ENCODE measurements at places on chromosomes 2 and 18.

DNA sequence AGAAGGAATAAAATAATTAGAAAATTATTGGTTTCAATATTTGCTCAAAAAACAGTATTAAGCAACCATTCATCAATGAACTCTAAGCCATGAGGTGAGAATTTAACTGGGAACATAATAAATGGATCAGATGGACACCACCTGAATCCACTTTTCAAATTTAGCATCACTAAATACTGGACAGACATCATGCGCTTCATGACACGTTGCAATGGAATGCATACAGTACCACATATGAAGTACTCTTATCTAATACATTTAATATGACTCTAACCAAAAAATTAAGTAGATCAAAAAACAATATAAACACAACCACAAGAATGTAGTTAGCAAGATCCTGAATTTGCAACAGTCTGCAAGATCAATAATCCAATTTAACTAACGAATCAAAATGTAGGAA is 76.6 kb downstream of the COBLL1 start:
- DNase-seq: no peak

DNA sequence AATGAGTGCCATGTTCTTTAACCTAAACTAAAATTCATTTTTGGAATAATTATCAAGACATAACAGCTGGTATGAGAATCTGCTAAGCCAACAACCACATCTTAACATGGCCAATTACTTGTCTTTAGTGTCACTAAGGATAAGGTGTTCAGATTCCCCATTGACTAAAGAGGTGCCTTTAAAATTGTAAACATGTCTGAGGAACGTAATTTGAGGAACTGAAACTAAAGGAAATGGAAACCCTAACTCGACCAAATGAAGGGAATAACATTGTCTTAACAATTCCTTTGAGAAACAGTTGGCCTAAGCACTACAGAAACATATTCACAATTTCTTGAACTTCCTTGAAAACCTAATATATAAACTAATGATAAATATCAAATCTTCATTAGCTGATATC is 355.4 kb upstream of the GULP1 start:
- no peak for DNase-seq

DNA sequence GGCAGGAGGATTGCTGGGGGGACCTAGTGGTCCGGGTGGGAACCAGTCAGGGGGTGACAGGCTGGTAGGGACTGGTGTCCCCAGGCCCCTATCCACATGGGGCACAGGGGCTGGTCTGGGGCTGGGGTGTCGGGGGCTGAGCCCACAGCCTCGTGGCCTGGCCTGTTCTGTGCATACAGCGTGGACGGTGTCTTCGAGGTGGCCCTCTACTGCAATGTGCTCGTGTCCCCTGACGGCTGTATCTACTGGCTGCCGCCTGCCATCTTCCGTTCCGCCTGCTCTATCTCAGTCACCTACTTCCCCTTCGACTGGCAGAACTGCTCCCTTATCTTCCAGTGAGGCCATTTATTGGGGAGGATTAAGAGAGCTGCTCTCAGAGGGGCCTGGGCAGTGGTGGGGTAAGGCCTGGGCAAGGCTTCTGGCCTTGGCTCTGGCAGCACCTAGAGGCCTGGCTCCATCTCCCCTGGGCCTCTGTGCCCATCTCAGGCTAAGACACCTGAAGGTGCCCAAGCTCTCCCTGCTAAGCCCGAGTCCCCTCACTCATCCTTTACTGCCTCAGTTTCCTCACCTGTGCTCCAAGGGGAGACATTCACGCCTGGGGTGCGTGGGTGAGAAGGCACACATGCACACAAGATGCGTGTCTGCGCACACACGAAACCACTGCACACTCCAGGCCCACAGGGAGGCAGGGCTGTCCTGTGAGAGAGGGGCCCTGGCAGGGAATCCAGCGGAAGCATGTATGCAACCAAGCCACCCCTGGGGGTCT is 1.9 kb downstream of the CHRNG start:
- no peak for DNase-seq

- no peak for DNase-seq
These were observed 51.1 kb downstream of the MYO5B start for GRCh38 chr18:50143886-50144285.

DNA sequence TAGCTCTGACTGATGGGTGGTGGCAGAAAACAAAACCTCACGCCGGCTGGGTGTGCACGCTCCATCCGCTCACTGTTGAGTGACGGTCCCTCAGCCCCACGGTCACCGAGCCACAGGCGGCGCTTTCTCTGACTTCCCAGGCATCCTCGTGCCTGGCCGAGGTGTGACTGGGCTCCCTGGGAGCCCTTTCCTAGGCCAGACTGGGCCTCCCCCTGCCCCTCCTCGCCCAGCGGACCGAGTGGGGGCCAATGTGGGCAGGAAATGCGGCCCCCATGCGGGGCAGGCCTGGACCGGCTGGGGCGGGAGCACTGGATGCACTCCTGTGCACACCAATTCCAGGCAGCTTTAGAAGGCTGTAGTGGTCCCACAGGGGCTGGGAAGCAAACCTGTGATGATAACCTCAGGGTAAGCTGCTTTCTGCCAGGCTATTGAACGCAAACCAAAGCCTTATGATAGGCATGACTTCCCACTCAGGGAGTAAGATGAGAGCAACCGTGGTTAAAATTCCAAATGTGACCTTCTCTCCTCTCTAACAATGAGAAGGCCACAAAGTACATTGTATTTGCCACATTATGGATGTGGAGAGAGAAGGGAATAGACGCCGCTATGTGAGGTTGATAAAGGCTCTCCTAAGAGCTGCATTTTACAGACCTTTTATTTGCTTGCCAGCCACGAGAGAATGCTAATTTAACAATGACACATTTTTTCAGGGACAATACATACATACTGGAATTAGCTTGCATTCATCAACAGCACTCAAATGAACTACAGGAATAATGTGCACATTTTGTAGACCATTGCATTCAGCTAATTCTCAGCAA is 83.9 kb upstream of the PGAP1 start:
- no peak for DNase-seq

DNA sequence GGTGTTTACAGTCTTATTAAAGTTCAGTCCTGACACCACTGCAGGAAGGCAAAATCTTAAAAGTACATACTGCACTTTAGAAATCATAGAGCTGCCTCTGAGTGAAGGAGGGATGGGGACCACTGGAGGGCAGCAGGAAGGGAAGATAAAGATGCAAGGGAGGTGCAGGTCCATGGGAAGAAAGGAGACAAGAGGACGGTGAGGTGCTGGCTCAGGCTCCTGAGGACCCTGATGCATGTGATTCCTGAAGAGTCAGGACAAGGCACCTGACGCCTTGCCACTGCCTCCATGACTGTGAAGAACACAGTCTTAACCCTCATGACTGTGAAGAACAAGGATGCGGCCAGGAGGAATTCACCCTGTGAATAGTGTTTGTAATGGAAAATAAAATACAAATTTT is 116.2 kb upstream of the NPAS2 start:
- no peak for DNase-seq

DNA sequence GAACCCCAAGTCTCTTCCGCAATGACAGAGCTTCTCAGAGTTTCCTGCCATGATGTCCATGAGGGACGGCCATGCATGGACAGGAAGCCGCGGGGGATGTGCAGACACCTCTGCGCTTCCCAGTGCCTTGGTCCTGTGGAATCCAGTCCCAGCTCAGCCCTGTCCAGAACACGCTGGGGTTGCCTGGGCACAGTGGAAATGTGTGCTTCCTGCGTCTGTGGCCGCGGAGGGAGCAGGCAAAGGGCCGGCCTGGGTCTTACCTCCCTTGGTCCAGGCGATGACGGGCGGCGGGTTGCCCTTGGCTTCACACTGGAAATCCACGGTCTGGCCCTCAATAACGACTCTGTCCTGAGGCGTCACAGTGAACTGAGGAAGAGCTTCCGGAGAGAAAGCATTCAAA is 79.6 kb downstream of the PXDN start:
- no peak for DNase-seq

DNA sequence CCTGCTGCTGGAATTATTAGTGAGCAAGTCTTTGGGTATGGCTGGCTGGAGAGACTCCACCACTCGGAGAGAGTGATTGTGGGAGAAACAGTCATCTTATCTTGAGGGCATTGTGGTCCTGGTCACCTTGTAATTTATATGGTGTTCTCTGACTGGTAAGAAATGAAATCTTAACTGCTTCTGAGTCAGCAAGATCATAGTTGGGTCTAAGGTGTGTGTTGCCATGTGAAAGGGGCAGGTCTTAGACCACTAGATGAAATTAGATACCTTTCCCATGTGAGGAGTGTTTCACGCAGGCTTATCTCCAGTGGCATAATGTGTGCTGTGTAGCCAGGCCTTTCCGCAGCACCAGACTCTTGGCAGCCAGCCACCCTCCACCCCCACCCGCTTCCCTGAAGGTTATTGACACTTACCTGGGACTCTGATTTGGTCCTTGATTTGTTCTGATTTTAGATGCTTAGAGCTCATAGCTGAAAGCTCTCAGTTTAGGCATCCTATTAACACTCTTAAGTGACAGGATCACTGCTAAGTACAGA is 7.7 kb downstream of the MAPRE3 start:
- DNase-seq: no peak

DNA sequence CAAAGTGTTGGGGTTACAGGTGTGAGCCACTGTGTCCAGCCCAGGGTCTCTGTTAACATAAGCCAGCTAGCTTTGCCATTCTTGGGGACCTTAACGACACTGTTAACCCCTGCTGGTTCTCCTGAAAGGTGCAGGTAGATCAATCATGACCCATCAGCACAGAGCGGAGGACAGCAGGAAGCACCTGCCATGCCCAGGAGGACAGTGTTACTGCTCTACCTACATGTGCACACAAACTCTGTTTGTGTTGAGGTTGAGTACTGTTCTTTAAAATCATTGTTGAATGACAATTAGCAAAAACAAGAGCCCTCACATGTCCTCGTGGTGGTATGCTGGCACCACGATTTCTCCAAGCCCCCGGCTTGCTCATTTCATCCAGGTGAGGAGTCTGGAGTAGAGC is 120.9 kb downstream of the FAM210A start:
- no peak for DNase-seq

- no peak for DNase-seq
These were observed 453.4 kb downstream of the BCL11A start for GRCh38 chr2:60100034-60100433.

DNA sequence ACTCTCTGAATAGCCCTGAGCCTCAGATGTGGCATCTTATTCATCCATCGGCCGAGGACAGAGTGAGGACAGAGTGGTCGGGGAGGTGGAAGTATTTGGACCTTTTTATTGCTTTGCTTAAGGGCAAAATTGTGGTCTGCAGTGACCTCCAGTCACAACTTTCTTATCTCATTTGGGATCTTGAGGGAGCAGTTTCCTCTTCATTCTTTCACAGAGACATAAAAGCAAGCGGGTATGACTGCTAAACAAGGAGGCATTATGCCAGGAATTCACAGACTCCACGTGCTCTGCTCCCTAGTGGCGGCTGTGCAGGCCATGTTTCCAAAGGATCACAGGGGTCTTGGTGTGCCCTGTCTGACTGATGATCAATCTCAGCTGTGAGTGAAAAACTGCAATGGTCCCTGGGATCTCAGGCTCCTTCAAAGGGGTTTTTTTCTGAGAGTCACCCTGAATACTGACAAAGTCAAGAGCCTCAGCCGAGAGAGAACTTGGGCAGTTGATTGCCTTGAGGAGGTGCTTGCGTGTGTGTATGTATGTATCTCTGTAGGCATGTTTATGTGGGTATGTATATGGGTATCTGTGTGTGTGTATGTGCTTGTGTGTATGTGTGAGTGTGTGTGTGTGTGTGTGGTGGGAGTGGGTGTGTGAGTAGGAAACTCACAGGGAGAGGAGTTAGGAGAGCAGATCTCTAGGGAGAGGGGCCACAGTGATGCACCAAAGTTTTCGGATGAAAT is 47.7 kb downstream of the RAPGEF4 start:
- DNase-seq: no peak

Data from thoracic aorta (tissue), 2 donors.